ENCODE measurements at places on chromosomes 13 and 19.

DNA sequence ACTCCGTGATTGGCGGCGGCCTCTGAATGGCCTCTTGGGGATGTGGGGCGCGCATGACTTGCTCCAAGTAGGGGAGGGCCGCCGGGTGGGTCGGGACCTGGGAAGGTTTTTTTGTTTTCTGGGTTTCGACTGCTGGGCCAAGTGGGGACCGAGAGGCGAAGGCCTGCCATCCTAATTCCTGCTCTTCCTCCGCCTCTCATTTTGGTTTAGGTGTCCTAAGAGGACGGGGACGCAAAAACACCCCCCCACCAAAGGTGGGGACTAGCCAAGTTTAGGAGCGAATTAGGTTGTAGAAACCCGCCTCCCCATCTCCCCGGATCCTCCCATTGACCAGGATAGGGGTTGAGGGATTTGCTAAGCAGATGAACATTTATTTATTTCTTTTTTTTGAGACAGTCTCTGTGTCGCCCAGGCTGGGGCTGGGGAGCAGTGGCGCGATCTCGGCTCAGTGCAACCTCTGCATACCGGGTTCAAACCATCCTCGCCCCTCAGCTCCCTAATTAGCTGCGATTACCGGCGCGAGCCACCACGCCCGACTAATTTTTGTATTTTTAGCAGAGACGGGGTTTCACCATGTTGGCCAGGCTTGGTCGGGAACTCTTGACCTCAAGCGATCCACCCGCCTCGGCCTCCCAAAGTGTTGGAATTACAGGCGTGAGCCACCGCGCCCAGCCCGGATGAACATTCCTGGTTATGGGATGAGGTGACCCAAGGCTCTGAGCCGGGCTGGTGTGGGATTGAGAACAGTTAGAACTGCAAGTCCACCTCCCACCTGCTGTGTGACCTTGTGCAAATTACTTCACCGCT lies 838 bp downstream of the PPP2R1A start:
- no peaks in the 10 kb centered on the region for H3K27me3 ChIP-seq
- H3K36me3 ChIP-seq, result peaks cover 27% of the 10 kb centered on the region
- H3K4me1 ChIP-seq, result no peaks in the 10 kb centered on the region
- DNase-seq, result peak; percentile 67

- H3K27ac ChIP-seq, result no peak overlapping the region
- no peak for DNase-seq
- no peak overlapping the region for H3K4me3 ChIP-seq
- H3K36me3 ChIP-seq, result no peaks in the 10 kb centered on the region
- no peaks in the 10 kb centered on the region for H3K27me3 ChIP-seq
- no peaks in the 10 kb centered on the region for H3K4me1 ChIP-seq
Observed at GRCh38 chr19:27759896-27760295, 1453.1 kb downstream of the UQCRFS1 start.

- H3K4me3 ChIP-seq, result peak overlapping the region; percentile 20
- no peaks in the 10 kb centered on the region for H3K27me3 ChIP-seq
- no peak for DNase-seq
Observed at GRCh38 chr19:4991996-4992698, 23.2 kb downstream of the KDM4B start.

GRCh38 chr13:97736436-97736835 lies 217.0 kb upstream of the IPO5 start:
- H3K27ac ChIP-seq, result no peak overlapping the region
- DNase-seq, result no peak
- no peaks in the 10 kb centered on the region for H3K36me3 ChIP-seq
- no peak overlapping the region for H3K4me3 ChIP-seq
- H3K4me1 ChIP-seq, result no peaks in the 10 kb centered on the region

GRCh38 chr19:1760020-1760419 lies 6.7 kb downstream of the ONECUT3 start:
- no peak overlapping the region for H3K27ac ChIP-seq
- H3K4me1 ChIP-seq, result peaks cover 2% of the 10 kb centered on the region
- no peaks in the 10 kb centered on the region for H3K36me3 ChIP-seq

- peak; percentile 59 for DNase-seq
- no peak overlapping the region for H3K4me3 ChIP-seq
- peaks cover 38% of the 10 kb centered on the region for H3K36me3 ChIP-seq
- H3K27ac ChIP-seq, result no peak overlapping the region
Observed at GRCh38 chr19:18839465-18840287, 7.9 kb downstream of the UPF1 start.

Measured in endodermal cell (in vitro differentiated cells).